ENCODE measurements at places on chromosomes 6 and 20. TPM values are rescaled to one million over a fixed set of nuclear protein-coding genes. Genes with fewer than 3 reads are reported as not detected.

DNA sequence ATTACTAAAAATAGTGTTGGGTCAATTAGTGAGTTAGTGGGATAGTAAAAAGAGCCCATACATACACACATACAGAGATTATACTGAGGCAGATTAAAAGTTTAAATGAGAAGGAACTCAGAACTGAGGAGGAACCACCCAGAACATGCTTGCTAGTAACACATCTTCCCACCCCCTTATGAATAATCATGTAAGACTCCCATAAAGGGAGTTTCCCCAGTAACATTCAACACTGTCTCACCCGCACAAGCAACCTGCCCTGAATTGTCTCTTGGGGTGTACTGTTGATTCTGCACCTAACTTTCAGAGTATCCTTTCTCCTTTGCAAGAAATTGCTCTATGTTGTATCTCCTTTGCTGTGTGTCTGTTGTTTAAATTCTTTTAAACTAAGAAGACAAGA, 11.1 kb upstream of the HLA-DQB2 start:
- no peak for DNase-seq
- H3K4me1 ChIP-seq, result no peaks in the 10 kb centered on the region
- H3K27ac ChIP-seq, result no peak overlapping the region
- no peak overlapping the region for H3K4me3 ChIP-seq
- H3K27me3 ChIP-seq, result no peaks in the 10 kb centered on the region
- no peaks in the 10 kb centered on the region for H3K36me3 ChIP-seq

DNA sequence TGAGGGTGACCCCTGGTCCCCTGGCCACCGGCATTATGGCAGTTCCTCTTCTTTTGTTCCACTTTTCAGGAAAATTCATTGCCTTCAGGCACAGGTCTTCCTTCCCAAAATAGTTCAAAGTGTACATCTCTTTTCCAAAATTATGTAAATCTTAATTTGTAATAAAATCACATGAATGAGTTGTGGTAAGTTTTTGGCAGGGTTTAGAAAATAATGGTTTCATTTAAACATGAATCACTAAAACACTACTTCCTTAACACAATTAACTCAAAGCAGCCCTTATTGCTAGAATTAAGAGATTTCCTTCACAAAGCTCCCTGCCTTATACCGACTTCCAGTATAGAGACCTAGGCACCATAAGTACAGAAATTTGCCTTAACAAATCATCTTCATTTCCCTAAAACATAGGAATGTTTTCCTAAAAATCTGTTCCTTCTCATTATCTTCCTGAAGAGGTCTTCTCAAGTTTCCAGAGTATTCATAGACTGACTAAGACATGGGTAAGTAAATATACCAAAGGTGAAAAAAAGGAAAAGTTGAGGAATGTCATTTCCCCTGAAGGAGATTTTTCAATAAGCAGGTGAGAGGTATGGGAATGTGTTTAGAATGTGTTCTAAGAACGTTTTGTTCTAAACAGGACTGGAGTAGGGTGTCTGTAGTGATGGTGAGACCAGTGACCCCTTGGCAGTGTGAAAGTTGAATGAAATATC, 148.2 kb upstream of the CITED2 start:
- H3K4me3 ChIP-seq, result no peak overlapping the region
- no peak overlapping the region for H3K27ac ChIP-seq
- no peaks in the 10 kb centered on the region for H3K27me3 ChIP-seq
- no peak for DNase-seq

DNA sequence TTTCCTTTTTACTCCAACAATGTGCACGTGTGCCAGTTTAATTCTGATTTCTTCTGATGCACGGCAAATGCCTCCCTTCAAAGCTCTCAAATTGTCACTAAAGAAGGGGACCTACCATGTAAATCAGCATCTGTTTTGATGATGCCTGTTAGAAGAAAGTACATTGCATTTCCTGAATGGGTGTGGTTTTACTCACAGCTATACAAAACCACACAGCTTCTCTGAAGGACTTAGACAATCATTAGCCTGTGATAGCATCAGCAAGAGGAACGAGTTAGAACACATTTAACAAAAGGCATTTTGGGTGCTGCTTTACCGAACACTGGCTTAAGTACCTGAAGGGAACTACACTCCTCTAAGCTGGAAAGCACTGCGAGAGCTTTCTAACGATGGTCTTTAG, 109.4 kb downstream of the ATXN1 start:
- no peak for DNase-seq
- no peak overlapping the region for H3K27ac ChIP-seq
- H3K27me3 ChIP-seq, result no peaks in the 10 kb centered on the region
- no peaks in the 10 kb centered on the region for H3K4me1 ChIP-seq

DNA sequence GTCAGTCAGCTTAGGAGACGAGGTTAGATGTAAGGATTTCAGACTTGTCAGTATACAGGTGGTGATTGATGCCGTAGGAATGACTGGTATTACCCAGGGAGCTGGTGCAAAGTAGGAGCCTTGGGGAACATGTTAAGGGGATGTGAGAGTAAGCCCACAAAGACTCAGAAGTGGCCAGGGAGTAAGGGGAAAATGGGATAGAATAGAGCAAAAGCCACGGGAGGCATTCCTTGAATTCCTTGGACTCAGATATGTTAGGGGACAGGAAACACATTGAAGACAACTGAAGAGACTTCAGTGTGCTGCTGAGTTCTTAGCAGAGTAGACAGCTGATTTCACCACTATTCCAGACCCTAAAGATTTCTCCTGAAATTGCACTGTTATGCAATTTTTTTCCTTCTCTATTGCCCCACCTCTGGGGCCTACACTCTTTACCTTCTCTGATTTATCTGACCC, 1.2 kb upstream of the ACAT2 start:
- H3K36me3 ChIP-seq, result peaks cover 34% of the 10 kb centered on the region
- H3K27ac ChIP-seq, result peak overlapping the region; percentile 98
- H3K4me3 ChIP-seq, result peak overlapping the region; percentile 88
- H3K4me1 ChIP-seq, result peaks cover 18% of the 10 kb centered on the region

- H3K4me1 ChIP-seq, result peaks cover 53% of the 10 kb centered on the region
- no peaks in the 10 kb centered on the region for H3K27me3 ChIP-seq
- no peaks in the 10 kb centered on the region for H3K36me3 ChIP-seq
- H3K27ac ChIP-seq, result peak overlapping the region; percentile 55
- H3K4me3 ChIP-seq, result no peak overlapping the region
- DNase-seq, result no peak
These were observed 6.4 kb downstream of the SLC22A2 start for GRCh38 chr6:160252073-160252813.

FAM184A gene
- total RNA-seq, result 18.6 TPM

LPA gene
- 0.17 TPM for total RNA-seq

SMPDL3A gene
- 3.0 TPM for total RNA-seq
